ENCODE measurements at places on chromosomes 7 and 10.

DNA sequence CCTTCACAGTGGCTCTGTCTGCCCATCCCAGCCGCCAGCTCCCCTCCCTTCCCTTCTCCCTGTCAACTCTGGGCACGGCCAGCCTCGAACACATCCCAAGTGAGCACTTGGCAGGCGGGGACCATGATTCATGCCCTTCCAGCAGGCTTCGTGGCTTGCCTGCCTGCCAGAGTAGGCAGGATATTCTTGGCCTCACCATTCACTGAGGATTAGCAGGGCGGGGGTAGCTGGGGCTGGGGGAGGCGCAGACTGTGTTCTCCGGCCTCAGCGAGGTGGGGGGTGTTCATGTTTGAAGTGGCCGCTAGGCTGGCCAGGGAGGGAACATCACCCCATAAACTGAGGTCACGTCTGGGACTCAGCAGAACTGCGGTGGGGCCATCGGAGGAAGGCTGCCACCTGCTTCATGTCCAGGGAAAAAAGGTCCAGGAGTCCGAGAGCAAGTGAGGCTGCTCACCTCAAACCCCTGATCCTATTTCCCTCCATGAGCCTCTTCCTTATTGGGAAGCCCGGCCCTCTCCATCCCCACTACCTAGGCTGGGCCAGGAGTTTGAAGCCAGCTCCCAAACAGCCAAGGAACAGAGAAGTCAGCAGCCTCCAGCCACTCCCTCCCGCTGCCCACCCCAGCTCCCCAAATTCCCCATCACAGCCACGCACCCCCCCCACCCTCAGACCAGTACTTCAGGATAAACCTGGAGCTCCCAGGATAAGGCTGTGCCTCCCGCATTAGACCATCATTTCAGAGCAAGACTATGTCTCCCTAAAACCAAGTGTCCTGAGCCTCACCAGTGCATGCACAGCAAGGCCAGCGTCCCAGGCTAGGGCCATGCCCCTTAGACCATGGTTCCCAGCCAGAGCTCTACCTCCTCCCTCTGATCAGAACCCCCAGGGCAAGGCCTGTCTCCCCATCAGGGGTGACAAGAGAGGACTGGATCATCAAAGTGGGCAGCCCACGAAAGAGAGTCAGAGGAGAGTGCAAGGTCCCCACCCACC lies 42.8 kb upstream of the RABGEF1 start:
- DNase-seq: no peak

DNA sequence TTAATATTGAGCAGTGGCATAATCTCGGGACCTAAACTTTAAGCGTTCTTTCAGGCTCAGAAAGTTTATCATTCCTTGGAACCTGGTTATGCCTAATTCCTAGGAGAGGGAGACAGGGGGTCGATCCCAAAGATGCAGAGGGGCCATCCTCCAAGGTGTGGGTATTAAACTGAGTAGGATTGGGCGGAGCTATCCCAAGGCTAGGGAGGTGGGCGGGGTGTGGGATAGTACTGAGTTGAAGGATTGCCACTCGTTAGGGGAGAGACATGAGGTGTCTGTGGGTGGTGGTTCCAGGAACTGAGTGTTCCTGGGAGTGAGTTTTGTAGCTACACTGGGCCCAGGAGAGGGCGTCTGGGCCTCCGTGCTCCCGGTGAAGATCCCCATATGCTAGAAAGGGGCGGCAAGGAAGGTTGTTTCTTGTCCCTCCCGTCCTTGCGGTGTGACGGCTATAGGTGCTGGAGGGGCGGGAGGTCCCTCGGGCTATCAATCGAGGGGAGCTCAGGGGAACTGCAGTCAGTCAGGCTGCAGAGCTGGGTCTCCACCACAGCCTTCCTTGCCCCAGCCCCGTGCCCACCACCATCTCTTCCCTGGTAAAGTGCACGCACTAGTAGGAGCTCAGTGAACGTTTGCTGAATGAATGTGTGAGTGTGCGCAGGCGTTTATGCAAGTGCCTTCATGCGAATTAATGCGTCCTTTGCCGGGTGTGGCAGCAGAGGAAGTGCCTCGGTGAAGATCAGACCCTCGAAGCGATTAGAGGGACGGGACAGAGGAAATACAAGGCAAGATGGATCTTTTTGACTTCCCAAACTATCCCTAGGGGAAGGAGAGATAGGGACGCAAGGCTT lies 3.0 kb upstream of the HMX2 start:
- DNase-seq: no peak

DNA sequence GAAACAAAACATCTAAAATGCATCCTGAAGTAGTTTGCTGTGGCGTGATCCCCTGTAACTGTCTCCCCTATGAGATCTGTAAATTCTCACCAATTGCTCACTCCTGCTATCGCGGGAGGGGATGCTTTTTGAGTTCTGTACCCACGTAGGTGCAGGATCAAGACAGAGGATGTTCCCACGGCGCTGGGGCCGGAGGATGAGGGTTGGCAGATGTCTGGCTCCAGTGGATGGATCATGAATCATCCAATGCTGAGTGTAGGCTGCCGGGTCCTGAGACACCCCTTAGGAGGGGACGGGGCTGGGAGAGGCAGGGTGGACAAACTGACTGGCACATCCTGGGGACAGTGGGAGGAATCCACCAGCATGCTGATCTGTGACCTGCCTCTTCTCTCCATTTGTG lies 224.4 kb downstream of the USP6NL start:
- no peak for DNase-seq

DNA sequence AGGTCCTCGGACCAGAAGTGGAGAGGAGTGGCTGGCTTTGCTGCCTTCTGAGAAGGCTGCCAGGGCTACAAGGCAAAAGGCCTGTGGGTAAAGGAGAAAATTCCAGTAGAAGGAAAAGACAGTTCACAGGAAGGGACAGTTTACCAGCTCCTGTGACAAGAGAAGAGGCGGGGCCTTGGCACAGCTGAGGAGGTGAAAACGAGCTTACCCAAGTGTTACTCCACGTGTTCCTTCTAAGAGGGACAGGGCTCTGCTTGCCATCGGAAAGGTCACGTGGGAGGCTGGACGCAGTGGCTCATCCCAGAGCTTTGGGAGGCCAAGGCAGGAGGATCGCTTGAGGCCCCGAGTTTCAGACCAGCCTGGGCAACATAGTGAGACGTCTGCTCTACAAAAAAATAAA lies 129.4 kb upstream of the ZNF746 start:
- DNase-seq: no peak

GRCh38 chr7:4523873-4524272 lies 158.2 kb upstream of the FOXK1 start:
- DNase-seq: no peak

DNA sequence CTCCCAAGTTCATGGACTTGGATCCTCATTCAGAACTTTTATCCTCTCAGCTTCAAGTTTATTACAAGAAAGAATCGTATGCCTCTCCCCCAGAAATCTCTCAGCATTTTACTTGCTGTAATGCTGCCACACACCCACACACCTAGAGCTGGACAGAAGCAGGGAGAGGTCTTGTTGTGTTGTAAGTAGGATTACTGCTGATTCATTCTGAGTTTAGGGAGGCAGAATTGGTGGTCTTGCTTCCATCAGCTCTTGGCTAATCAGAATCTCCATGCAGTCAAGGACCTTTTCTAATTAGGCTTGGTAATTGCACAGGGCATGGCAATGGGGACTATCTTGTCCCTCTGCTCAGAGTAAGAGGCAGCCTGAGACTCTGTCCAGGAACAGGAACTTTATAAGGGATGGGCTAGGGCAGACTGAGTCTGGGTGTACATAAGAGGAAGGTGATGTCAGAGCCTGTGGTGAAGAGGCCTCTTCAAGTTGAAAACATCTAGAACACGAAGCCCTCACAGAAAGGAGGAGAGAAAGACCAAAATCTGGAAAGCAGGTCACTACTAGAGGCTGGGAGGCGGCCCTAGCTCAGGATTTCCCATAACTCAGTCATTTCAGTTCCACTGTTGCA lies 7.0 kb upstream of the PTPRE start:
- DNase-seq: no peak

DNA sequence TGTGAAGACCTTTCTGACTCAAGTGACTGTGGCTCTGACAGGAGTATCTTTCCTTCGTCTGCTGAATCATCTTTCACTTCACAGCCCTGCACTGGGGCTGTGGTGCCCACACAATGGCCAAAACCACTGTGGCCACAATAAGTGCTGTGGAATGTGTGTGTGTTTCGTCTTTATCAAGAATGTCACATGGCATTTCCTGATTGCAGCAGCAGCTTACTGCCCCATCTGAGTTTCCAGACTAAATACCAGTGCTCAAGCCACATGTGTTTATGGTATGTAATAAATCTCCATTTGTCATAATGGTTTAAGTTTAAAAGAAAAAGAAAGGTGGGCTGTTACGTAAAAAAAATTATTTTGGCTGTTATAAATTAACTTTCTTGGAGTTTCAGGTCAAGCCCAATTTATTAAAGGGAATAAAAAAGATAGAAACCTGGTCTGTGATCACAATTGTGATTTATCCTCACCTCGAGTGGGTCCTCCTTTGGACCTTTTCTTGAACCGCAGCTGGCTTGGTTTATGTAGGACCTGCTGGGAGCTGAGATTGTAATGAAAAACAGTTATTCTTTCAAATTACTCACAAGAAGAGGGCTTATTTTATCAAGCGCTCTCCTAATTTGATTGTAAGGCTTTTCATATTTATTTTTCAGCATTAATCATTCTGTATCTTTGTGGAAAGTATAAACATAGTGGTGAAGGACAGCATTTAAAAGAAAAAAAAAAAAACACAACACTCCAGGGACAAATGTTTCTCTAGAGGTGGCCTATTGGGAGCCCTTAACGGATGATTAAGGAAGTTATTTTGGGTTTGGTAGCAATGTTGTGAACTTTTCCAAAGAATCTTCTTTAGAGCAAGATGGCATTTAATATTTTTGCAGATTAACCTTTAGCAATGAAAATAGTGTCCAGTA lies 116.2 kb downstream of the LRMDA start:
- DNase-seq: no peak

- DNase-seq: no peak
Measured at GRCh38 chr10:44856696-44857095, 54.4 kb upstream of the TMEM72 start.

Measured in stimulated activated CD8-positive, alpha-beta memory T cell treated with anti-CD3 and anti-CD28 coated beads, Interleukin-2, amount 100 ng/mL, for 1 hour (primary cell).